ENCODE measurements at places on chromosomes 12 and 14.

- DNase-seq: no peak
These were observed 545.2 kb upstream of the MGAT4C start for GRCh38 chr12:86801439-86801838.

DNA sequence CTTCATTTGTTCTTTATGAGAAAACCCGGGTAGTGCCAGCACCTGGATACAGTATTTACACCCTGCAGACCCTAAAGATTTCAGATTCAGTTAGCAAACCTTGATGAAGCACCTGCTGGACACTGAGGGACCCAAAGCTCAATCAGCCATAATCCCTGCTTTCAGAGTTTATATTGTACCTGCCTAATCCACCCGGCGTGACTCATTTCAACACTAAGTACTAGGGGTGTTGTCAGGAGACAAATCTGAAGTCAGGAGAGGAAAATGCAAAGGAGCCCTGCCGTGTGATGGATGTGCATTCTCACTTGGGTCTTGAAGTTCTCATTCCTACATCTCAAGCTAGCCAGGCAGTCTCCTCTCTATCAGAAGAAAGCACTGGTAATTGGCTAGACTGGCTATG, 176.7 kb upstream of the BCL2L14 start:
- DNase-seq: no peak

GRCh38 chr12:97960741-97961608, 498.4 kb downstream of the RMST start:
- DNase-seq: peak; percentile 41

DNA sequence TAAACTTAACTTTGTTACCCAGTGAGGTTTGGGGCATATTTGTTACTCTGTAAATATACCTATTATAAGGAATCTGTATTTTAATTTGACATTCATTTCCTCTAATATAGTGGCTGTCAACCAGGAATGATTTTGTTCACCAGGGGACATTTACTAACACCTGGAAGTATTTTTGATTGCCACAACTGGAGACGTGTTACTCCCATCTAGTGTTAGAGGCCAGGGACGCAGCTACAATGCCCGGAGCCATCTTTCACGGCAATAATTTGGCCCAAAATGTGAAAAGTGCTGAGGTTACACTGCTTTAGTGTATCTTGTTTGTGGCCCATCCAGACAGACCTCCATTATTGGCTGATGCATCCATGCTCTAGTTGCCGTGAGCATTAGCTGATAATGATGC, 881.3 kb upstream of the ATXN7L3B start:
- DNase-seq: no peak

GRCh38 chr12:56670836-56671235, 17.2 kb downstream of the PTGES3 start:
- no peak for DNase-seq

- DNase-seq: no peak
These were observed 14.4 kb upstream of the FIGNL2 start for GRCh38 chr12:51862947-51863346.

DNA sequence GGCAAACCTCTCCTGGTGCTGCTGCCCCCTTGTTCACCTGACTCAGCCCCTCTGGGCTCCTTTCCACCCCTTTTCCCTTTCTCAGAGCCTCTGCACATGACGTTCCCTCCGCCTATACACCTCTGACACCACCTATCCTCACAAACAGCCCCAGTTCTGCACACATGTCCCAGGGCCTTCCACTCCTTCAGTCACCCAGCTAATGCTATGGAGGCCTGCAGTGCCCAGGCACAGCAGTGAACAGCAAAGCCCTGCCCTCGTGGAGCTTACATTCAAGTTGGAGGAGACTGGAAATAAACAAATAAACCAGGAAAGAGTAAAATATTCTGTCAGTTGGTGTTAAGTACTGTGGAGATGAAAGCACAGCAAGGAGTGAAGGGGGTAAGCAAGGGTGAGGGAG, 38.5 kb upstream of the MDM1 start:
- DNase-seq: no peak

GRCh38 chr12:107635139-107635538, 50.5 kb upstream of the PWP1 start:
- no peak for DNase-seq

GRCh38 chr14:50344116-50344775, 32.1 kb downstream of the DMAC2L start:
- no peak for DNase-seq

DNA sequence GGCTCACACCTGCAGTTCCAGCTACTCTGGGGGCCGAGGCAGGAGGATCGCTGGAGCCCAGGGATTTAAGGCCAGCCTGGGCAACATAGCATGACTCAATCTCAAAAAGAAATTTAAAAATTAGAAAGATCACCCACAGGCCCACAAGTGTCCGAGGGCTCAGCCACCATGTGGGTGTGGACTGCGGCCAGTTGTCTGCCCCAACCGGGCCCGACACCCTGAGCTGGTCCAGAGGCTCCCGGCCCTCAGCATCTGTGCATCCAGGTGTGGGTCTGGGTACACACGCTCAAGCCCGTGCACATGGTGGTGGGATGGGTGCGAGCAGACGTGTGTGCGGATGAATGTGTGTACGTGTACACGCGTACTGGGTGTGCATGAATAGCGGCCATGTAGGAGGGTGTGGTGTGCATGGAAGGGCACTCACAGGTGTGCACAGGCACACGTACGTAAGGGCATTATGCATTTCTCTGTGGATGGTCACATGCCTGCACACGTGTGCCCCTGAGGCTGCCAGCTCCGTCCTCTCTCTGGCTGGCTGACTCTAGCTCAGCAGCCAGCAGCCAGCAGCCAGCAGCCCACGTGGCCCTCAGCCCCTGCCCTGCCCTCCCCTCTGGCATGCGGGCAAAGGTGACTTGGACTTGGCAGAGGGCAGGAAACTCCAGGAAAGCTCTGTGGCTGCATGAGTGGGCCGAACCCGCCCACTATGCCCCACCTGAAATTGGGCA, 23.3 kb upstream of the NUDT14 start:
- DNase-seq: peak; percentile 94

DNA sequence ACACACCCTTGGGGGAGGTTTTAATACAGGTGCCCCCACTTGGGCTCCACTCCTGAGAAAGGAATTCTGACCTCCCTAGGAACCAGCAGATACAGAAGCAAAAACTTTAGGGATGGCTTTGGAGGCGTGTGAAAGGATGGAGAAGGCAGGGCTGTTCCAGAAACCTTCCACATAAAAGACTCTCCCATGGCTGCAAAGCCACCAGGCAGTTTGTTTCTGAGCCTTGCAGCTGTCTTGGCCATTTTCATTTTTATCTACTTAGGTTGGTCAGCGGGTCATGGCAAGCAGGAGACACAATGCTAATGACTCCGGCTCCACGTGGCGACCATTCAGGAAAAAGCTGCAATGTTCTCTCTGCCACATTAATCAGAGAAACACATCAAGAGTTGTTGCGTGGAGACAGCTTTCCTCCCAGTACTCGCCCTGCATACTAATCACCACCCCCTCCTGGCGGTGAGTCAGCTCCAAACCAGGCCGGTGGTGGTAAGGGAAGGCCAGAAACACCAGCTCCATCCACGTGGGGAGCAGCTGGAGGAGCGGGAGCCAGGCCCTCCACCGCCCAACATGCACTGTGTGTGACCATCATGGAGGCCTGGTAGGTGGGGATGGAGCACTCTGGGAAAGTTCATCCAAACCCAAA, 30.9 kb upstream of the IRF2BPL start:
- peak; percentile 63 for DNase-seq

GRCh38 chr12:48937170-48937569, 11.9 kb upstream of the FKBP11 start:
- DNase-seq: no peak

DNA sequence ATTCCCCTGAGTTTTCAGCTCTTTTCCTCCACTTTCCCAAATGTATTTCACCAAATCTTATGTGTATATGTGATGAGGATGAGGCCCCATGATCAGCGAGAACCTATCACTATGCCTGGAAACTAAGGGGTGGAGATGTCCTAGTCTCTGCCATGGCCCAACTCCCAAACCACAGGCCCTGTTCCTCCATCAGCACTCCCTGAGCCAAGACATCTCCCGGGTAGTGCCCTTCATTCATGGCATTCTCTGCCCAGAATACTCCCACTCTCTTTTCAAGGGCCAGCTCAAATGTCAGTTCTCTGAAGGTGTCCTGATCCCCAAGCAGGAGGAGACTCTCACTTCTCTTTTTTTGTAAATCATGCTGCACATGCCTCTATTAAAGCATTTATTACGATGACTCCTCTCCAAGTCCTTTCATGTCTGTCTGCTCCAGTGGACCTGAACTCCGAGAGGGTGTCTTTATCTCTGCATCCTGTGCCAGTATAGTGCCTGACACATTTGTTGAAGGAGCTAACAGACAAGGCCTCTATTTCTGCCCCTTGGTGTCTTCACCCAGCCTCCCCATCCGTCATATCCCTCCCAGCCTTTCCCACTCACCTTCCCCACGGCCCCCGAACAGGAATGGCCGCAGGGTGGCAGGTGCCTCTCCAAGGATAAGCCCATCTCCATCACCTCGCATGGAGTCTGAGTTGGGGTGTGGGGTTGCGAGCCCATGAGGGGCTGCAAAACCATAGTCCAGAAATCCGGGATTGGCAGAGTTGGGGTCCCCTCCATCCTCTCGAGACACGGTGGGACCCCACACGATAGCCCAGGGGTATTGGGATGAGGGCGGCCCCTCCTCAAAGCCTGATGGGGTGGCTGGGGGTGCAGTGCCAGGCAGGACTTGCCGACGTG, 3.7 kb downstream of the PIANP start:
- DNase-seq: no peak

DNA sequence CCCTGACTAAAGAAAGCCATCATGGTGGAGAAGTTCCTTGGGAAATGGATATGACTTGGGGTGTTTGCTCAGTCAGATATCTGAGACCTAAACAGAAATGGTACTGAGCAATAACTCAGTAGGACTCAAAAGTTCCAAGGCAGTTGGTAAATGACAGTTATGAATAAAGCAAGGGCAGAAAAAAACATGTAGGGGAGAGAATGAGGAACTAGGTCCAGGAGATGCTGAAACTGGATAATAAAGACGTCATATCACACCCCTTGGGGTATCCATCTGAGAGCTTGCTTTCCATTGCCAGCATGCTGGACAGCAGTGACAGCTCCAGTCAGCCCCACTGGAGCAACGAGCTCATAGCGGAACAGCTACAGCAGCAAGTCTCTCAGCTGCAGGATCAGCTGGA, 37.5 kb downstream of the RPGRIP1 start:
- DNase-seq: no peak

- DNase-seq: no peak
These were observed 61.9 kb downstream of the TMEM30B start for GRCh38 chr14:61219256-61219655.

- no peak for DNase-seq
These were observed 137.1 kb upstream of the WSCD2 start for GRCh38 chr12:107992029-107992428.

- DNase-seq: no peak
These were observed 808.1 kb upstream of the USP15 start for GRCh38 chr12:61452076-61452475.

GRCh38 chr12:31773867-31774266, 45.0 kb upstream of the AMN1 start:
- DNase-seq: peak; percentile 23

DNA sequence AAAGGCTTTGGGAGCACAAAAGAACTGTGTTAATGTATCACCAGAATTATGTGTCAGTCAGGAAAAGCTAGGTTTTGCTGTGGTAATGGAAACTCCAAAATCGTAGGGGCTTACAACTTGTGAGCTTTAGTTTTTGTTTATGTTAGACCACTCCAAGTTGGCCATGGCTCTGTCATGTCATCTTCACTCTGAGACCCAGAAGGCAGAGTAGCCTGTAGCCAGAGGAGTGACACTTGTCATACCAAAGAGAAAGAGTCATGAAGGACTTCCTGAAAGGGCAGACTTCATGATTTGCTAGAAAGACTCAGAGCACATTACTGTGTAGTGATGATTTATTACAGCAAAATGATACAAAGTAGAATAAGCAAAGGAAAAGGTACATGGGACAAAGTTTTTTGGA, 133.6 kb upstream of the SSTR1 start:
- no peak for DNase-seq

- peak; percentile 49 for DNase-seq
These were observed 3.5 kb upstream of the RNASE4 start for GRCh38 chr14:20680843-20681347.

- no peak for DNase-seq
These were observed 39.0 kb upstream of the ITPR2 start for GRCh38 chr12:26871985-26872384.

DNA sequence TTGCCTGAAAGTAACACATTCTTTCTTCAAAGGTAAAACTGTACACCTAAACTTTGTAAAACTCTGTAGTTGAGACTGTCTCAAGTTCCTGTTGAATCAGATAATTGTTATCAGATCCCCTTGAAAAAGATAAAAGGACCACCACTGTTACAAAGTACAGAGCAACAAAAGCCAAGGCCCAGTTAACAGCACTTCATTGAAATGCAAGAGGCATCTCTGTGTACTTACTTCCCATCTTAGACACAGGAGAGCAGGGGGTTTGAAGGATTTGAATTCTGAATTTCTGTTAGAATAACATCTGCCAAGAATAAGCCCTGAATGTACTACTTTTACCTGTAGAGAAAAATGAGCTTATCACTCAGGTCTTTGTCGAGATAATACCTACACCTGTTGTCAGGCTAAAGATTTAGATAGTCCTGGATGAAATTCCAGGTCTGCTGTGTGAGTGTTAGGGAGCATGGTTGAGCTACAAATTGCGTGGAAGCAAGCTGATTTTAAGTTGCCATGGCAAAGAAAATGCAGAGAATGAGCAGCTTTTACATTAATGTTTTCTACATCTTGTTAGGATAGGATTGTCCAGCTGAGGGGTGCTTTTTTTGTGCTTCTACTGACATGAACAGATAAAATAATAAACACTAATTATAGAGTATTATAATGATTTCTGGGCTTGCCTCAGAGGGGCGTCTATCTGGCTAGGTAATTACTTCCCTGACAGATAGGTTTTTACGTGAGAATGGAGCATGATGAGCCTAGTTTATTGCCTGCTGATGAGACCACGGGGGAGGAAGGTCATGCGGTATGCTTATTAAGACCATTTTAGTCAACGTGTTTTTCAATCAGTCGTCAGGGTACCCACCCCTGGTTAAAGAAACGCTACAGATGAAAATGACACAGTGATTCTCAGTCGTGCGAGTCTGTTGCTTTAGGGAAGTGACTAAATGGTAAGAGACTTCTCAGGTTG, 309.2 kb downstream of the PAWR start:
- no peak for DNase-seq

- no peak for DNase-seq
These were observed 151.4 kb downstream of the TMTC2 start for GRCh38 chr12:82838131-82838551.

GRCh38 chr14:102583726-102584125, 8.7 kb upstream of the RCOR1 start:
- no peak for DNase-seq

DNA sequence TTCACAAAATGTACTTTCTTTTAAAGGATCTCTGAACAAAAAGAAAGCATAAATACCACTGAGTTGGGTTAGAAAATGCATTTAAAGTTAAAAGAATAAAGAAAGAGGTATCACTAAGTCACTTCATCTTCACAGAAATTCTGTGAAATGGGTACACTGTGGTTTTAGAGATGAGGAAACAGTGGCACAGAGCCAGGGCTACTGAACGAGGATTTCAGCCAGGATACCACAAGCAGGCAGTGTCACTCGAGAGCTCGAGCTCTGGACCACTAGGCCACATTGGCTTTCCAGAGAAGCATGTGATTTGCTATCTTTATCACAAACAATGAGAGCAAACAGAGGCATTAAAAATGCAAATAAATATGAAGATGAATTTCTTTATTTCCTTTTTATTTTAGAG, 51.0 kb downstream of the WDHD1 start:
- DNase-seq: no peak

- no peak for DNase-seq
These were observed 30.7 kb upstream of the ESR2 start for GRCh38 chr14:64324895-64325294.
